GM03348 (cell line): ENCODE measurements at places on chromosomes 6 and 20.
A peak's percentile ranks its signal among the peaks of the same experiment; 100 is the strongest.

GRCh38 chr20:18628330-18628920 lies 40.6 kb downstream of the DTD1 start:
- peak; percentile 39 for DNase-seq

- peak; percentile 47 for DNase-seq
Observed at GRCh38 chr6:13873288-13874190, 51.2 kb upstream of the RNF182 start.

GRCh38 chr6:129686941-129687627 lies 22.9 kb downstream of the ARHGAP18 start:
- peak; percentile 32 for DNase-seq

GRCh38 chr6:37600312-37600916 lies 97.3 kb downstream of the MDGA1 start:
- DNase-seq: no peak

DNA sequence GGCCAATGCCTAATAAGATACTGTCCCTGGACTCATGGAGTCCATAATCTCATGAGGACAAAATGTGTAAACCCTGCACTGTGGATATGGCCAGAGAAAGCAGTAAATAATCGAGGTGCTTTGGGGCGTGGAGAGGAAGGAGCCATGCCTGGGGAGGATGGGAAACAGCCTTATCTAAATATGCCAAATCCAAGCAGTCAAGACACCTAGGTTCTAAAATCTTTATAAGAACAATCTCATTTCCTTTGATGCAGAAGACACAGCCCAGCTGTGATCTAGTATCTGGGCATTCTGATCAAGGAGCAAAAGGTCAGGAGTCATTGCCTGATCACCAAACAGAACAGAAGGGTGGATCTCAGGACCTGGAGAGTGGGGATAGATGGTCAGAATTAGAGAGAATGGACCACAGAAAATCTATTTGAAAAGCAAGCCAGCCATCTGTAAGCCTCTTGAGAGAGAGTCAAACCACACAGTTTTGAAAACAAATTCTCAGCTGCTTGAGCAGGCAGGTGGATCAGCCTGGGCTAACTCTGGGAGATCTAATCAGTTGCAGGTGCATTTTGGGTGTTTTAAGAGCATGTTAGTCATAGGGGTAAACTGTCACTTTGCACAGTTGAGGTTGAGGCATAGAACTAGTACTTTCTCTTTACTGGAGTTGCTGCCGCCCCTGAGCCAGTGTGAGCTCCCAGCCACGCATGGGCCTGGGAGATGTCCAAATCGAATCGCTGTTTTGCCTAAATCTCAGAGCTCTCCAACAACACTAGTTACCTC lies 130.8 kb upstream of the TNFAIP3 start:
- no peak for DNase-seq

GRCh38 chr6:41894366-41895299 lies 542 bp downstream of the USP49 start:
- DNase-seq: peak; percentile 20

GRCh38 chr20:37651932-37652331 lies 41.9 kb upstream of the CTNNBL1 start:
- DNase-seq: no peak

- DNase-seq: no peak
Observed at GRCh38 chr6:32742374-32742773, 1.2 kb downstream of the HLA-DQA2 start.

DNA sequence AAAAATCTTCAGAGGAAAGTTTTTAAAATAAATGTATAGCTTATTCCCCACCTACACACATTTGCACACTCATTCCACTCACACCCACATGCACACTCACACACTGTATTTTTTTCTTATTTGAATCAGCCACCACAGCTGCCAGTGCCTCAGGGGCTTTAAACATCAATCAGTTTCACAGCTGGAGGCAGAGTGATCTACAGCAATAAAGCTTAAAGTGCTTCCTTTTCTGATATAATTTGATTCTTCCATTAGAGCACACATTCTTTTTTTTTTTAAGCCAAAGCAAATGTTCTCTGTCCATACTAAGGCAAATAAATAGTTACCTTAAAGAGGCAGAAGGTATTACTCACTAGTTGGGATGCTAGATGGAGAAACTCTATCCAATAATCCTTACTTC lies 498.8 kb upstream of the POU3F2 start:
- no peak for DNase-seq

GRCh38 chr6:116369964-116370759 lies 585 bp upstream of the DSE start:
- peak; percentile 10 for DNase-seq

GRCh38 chr20:2519115-2519809 lies 10.5 kb upstream of the ZNF343 start:
- DNase-seq: no peak

DNA sequence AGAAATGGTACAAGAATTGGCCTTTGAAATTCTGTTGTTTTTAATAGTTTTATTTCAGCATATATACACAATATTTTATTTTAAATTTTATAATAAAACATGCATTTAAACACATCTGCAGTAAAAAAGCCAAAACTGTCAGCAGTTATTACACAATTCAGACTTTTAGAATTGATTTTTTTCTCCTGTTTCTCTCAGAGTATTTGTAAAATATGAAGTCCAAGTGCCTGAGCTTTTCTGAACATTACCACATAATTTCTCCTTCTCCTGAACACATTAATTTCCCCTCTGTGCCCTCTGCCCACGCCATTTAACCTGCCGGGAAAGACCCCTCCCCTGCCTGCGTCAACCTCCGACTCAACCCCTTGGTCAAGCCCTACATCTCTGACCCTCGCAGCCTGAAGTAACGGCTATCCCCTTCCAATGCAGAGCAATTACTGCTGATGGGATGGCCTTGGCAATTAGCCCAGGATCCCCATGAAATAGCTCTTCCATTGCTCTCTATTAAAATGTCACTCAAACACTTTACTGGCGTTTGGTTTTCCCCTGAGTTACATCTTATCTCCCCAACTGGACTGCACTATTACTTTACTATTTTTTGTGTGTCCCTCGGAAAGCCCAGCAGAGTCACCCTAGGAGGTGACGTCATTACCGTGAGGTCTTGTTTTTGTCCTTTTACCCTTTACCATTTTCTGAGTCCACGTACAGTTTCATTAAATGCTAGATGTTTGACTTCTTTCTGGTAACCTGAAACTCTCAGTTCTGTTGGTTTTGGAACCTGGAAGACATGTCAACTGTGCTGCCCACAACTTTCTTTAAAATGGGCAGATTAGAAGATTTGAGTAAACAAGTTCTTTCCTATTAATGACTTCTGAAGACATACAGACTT lies 146.7 kb upstream of the TAB2 start:
- DNase-seq: no peak

GRCh38 chr6:135944120-135944519 lies 92.6 kb downstream of the PDE7B start:
- no peak for DNase-seq

DNA sequence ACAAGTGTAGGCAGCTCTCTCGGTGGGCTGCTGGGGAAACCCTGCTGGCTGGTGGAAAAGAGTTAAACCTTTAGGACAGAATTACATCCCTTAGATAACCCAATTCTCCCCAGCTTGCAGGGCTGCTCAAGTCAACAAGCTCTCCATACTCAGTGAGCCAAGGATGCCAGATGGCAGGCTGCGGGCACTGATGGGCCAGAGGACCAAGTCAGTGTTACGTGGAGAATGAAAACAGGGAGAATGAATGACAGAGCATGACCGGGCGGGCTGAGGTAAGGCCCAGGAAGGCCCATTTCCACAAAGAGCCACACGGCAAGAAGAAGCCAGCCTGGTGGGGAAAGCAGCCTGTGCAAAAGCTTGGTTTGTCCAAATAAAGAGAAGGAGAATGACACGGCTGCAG lies 58.7 kb upstream of the CD93 start:
- no peak for DNase-seq

DNA sequence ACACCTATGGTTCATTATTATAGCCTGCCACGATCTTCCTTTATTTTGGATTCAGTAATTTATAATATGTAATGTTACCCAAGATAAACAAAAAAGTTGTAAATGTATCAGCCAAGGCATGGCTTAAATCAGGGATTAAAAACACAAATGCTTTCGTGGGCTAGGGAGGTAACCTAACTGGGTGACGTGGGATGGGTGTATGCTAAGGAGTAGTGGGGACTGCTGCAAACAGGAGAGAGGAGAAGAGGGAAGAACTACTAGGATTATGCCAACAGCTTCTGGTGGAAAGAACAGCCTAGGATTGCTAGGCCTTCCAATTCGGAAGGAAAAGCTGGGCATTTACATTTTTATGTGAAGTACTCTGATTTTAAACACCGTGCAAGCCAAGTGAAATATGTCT lies 244.8 kb upstream of the POU3F2 start:
- DNase-seq: no peak

DNA sequence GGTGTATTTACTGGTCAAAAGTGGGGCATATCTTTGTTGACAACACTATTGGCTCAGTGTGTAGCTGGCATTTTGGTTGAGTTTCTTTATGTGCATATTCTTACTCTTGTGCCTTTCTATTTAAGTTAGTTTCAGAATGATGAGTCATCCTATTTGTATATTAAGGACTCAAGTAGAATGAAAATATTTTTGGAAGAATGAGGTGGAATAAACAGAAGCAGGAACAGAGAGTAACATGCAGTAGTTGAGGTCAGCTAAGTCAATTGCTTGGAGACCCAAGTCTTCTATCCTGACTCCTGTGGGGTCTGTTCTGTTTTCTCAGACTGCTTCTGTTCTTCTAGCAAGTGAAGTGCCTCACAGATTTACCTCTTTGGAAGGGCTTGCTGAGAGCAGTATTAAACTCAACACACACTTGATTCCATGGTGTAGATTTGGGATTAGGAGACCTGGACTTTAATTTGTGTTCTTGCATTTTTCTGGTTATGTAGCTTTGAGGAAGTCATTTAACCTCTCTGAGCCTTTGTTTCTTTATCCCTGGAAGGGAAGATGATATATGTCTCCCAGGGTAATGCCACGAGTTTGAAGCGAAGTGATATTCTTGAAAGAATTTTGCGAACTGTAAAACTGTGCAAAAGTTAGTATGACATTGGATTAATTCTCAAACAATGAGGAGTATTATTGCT lies 324.3 kb downstream of the QKI start:
- no peak for DNase-seq

DNA sequence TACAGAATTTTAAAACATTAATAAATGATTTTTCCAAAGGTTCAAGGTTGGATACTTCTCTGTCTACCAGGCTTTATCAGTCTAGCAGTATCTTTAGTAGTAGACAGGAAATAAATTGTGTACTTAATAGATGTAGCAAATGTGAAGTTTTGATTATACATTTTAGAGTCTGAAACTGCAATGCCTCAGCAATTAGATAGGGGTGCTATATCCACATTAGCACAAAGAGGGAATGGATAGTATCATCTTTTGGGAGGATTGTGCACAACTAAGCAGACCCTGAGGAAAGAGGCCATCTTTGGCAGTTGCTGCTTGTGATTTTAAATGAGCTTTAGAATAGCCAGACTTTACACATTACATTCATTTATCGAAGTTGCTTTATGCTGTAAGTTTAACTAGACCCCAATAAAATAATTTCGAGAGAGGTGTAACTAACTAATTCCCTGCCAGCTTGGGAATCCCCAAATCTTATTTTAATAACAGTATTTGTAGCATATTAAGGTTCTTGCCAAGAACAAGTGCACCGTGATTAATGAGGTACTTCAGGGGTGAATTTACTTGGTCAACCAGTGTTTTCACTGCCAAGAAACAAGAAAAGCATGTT lies 2.8 kb downstream of the KCNQ5 start:
- DNase-seq: peak; percentile 39

DNA sequence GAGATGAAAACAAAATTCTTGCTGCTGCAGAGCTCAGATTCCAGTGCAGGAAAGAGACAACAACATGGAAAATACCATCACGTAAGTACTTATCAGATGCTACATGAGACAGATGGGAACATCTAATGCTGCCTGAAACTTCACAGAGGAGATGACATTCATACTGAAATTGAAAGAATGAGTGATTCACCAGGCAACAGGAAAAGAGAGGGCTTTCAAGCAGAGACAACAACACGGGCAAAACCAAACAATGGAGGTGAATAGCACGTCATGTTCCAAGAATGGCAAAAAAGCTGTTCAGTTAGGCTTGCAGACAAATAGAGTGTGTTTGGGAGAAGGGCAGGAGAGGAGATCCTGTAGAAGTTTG lies 39.3 kb downstream of the GTF2H5 start:
- DNase-seq: no peak

DNA sequence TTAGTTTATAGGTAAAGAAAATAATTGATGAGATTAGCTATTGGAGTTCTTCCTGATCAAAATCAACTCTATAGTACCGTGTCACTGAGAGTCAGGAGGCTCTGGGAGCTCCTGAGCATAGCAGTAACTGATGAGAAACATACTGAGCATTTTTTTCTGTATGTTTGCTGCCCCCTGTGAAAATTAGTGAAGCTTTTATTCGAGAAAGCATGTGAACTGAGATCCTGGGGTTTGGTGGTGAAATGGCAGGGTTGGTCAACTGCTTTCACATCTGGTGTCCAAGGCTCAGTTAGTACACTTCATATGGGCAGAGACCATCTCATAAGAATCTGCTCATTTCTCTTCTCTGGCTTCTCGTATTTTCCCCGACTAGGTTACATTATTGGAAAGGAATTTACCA lies 4.1 kb upstream of the ABT1 start:
- no peak for DNase-seq

DNA sequence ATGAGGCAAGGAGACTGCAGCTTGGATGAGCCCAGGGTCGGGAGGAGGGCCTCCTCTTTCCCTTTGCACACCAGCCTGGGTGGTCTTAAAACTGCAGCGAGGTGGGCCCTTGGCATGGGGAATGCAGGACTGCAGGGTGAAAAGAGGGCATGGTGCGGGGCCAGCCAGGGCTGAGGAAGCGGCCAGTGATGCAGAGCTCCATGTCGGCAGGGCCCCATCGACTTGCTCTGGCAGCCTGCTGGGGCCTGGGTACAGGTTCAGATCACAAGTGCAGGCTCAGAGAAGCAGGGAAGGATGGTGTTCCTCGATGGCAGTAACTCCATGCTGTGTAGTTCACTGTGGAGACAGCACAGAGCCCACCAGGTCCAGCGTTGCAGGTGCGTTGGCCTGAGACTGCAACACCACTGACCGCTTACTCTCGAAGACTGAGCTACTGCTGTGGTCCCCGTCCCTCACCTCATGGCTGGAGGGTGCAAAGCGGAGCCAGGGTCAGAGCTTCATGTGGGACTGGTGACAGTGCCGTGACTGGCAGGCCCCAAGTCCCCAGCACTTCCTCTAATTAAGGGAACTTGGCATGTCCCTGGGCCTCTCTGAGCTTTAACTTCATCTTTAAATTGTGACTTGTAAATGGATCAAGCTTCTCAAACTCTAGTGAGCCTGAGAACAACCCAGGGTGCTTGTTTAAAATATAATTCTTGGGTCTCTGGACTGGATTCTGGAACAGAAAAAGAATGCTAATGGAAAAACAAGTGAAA lies 223.2 kb downstream of the SYNDIG1 start:
- DNase-seq: no peak

GRCh38 chr20:19212469-19212815 lies at the start of gene SLC24A3:
Gene SLC24A3 (plus strand): TSS chr20:19212642.
- no peak for DNase-seq

DNA sequence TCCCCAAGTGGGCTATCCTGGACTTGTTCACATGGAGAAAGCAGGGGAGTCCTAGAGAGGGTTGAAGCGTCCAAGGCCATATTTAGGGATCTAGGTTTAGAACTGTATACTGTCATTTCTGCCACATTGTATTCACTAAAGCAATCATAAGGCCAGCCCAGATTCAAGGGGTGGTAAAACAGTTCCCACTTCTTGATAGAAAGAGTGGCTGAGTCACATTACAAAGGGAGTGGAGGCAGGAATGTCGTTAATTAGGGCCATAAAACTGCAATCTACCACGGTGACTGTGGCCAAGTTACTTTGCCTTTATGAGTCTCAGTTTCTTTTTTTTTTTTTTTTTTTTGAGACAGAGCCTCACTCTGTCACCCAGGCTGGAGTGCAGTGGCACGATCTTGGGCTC lies 7.4 kb upstream of the UBR2 start:
- DNase-seq: no peak

- peak; percentile 68 for DNase-seq
Observed at GRCh38 chr20:64063389-64064144, 569 bp downstream of the TCEA2 start.
